AG08396 (cell line): ENCODE measurements at places on chromosomes 3 and 15.

GRCh38 chr3:39350714-39351113, 21.2 kb downstream of the CCR8 start:
- DNase-seq, result no peak

DNA sequence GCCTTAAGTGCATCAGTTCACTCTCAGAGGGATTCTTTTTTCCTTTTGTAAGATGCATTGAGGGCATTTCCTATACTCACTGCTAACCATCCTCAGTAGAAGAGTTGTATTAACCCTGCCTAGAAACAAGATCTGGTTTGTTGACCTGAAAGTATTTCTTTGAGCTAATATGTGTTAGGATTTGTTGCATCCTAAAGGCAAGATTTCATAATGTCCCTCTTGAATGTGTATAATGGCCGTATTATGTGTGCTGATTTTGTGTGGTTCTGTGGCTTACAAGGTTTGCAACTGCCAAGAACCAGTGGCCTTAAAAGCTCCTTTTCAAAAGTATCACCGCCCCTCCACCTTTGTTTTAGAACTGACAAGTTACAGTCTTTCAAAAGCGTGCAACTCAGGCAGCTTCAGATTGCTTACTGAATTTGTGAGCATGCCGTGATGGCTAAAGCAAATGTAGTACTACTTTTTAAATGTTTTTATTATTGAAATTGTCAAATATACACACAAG, 182.0 kb upstream of the BHLHE40 start:
- DNase-seq, result no peak

- DNase-seq, result peak; percentile 57
Measured at GRCh38 chr3:171049861-171050444, 23.4 kb upstream of the SLC2A2 start.

- no peak for DNase-seq
Measured at GRCh38 chr3:188367678-188368077, 213.7 kb downstream of the LPP start.

- no peak for DNase-seq
Measured at GRCh38 chr15:63947228-63947627, 99.1 kb downstream of the DAPK2 start.

DNA sequence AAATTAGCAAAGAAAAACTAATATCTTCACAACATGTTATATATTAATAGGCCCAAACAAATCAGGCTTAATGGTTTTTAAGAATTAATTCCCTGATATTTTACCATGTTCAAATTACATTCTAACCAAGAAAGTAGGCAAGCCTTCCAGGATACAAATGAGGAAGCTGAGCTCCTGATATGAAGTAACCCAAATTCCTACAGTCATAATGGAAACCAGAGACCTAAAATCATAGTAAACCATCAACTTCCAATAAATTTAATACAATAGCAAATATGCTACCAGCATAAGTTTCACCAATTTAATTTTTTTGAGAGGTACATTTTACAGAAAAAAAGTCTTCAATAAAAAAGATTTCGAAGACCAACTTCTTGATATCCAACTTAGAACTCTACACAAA, 3.8 kb downstream of the DCBLD2 start:
- no peak for DNase-seq

DNA sequence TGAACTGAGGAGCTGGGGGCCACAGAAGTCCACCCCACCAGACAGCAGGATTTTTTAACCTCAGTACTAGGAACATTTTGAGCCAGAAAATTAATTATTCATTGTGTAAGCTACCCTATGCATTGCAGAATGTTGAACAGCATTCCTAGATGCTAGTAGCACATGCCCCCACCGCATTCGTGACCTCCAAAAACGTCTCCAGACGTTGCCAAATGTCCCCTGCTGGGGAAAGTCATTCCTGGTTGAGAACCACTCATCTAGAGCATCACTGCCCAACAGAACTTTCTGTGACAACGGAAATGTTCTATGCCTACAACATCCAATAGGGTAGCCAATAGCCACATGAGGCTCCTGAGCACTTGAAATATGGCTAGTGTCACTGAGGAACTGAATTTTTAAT, 333.5 kb downstream of the FOXP1 start:
- no peak for DNase-seq

- no peak for DNase-seq
Measured at GRCh38 chr3:183830187-183830586, 4.8 kb upstream of the MAP6D1 start.

- DNase-seq, result peak; percentile 41
Measured at GRCh38 chr3:130894130-130894985, 474 bp downstream of the ATP2C1 start.

DNA sequence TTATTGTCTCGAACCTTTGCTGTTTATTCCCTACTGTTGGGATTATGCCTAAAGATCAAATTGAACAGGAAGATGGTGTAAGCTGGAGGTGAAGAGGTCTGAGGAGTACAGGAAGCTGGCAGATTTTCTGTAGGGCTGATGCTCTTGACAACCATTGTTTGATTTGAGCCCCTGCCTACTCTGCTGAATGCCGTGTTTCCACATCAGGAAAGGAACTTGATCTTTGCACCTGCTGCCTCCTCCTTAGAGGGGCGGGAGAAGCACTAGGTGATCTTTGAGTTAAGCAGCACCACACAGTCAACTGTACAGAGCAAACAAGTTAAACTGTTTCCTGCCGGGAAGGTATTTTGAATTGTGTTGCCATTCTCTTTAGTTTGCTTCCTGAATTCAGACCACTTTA, 364.6 kb upstream of the EPHA6 start:
- no peak for DNase-seq

DNA sequence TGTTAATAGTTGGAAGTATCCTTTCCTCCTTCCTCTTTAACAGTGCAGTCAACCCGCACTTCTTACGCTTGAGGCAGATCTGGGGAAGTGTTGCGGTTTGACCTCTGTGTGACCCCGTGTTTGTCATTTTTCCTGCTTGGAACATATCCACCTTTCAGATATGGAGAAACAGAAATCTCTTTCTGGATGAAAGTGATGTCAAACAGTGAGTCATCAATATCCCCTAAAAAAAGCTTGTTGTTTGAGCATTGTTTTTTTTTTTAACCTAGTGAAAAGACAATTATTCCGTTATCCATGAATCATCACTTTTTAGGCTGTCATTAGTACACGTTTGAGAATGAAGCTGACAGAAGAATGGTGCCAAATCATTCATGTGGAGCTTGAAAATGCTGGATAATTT, 293.7 kb downstream of the ARPP21 start:
- peak; percentile 7 for DNase-seq

- no peak for DNase-seq
Measured at GRCh38 chr3:196621611-196622010, 17.9 kb upstream of the NRROS start.

- DNase-seq, result no peak
Measured at GRCh38 chr15:27408428-27408827, 437.4 kb downstream of the GABRG3 start.

GRCh38 chr3:108117241-108117775, 26.5 kb upstream of the CD47 start:
- DNase-seq, result no peak

GRCh38 chr3:36175916-36176461, 204.3 kb upstream of the STAC start:
- no peak for DNase-seq

GRCh38 chr3:80994085-80994665, 767.3 kb downstream of the GBE1 start:
- no peak for DNase-seq

DNA sequence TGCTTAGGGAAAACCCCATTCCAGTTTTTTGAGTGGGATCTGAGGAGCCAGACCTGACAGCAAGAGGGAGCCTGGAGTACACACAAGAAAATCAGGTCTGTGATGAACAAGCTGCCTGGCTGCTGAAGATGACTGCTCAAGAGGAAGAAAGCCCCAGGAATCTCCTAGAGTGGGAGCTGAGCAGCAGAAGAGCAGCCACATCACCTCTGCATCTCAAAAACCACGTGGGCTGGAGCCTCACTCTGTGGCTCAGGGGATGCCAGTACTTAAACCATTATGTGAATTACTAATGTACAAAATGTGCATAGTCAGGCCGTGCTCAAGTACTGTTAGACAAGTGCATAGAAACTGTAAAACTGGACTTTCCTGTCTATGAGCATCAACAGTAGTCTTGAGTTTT, 52.4 kb downstream of the SLC9A9 start:
- DNase-seq, result no peak

DNA sequence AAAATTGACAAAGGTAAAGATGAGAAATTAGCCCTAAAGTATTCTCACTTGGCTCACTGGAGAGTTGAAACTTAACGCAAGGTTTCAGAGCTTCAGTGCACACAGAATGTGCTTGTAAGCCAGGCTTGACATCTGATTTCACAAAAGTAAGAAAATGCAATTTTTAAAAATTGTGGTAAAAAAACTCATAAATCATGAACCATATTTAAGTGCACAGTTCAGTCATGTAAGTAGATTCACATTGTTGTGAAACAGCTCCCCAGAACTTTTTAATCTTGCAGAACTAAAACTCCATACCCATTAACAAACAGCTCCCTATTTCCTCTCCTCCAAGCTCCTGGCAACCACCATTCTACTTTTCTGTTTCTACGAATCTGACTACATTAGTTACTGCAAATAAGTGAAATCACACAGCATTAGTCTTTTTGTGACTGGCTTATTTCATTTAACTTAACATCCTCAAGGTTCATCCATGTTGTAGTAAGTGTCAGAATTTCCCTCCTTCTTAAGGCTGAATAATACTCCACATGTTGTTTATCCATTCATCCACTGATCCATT, 14.5 kb downstream of the RTP3 start:
- no peak for DNase-seq

- DNase-seq, result no peak
Measured at GRCh38 chr3:14142567-14143270, 17.9 kb downstream of the TMEM43 start.

DNA sequence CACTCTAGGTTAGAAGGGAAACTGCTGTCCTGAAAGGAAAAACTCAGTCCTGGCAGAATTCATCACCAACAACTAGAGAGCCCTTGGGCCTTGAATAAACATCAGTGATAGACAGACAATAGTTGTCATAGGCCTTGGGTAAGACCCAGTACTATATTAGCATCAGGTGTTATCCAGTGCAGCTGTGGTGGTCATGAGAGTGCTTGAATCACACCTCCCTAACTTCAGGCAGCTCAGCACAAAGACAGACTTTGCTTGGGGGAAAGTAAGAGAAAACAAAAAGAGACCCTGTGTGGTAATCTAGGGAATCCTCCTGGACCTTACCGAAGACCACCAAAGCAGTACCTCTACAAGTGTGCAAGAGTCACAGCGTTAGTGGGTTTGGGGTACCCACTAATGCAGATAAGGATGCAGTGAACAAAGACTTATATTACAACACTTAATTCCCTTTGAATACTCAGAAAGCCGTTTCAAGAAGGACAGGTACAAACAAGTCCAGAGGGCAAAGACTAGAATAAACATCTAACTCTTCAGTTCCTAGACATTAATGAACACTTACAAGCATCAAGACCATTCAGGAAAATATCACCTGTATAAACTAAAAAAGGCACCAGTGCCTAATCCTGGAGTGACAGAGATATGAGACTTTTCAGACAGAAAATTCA, 332.3 kb upstream of the EPHA3 start:
- no peak for DNase-seq

DNA sequence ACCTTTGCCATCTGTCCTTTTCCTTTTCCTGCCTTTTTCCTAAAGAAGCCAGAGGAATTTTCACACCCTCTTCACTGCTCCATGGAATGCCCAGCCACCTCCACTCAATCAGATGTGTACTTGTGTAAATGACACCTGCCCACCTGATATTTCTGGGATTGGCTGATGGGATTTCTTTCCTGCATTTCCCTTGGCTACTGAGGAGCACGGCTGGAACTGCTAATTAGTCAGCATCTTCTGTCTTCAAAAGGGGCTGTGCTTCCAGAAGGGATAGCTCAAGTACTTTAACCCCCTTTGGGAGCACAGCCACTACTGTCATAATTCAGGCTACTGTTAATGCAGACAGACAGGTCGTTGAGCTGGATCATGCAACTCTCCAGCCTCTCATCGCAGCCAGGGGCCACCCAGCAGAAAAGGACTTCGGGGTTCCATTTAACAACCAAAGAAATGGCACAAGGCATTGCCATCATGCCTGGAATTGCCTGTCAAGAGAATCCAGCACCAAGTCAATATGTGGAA, 38.6 kb downstream of the MGLL start:
- no peak for DNase-seq
